ENCODE measurements at places on chromosomes 7 and 10. TPM values are rescaled to one million over a fixed set of nuclear protein-coding genes. Genes with fewer than 3 reads are reported as not detected.

DNA sequence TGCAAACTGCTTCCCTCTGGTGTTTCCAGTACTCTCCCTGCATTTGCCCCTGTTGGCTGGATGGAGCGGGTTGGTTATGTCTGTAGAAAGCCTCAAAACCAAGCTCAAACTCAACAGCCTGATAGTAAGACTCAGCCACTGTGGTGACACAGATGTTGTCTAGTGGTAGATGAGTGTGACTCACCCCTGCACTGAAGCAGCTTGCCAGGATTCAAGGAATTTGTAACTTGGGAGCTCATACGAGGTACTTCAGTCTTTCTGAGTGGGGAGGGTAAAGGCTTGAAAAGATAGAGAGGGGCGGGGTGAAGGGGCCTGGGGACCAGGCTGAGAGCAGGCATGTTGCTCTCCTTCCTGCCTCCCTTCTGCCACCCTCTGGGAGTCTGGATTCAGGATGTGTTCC, 22.9 kb upstream of the AQP1 start:
- H3K36me3 ChIP-seq, result no peaks in the 10 kb centered on the region
- DNase-seq, result peak; percentile 95
- no peak overlapping the region for H3K27ac ChIP-seq
- H3K4me3 ChIP-seq, result no peak overlapping the region

GRCh38 chr7:69739190-69739589, 140.9 kb downstream of the AUTS2 start:
- H3K36me3 ChIP-seq, result no peaks in the 10 kb centered on the region
- DNase-seq, result no peak
- no peak overlapping the region for H3K27ac ChIP-seq

- peaks cover 3% of the 10 kb centered on the region for H3K36me3 ChIP-seq
- peak overlapping the region; percentile 54 for H3K4me3 ChIP-seq
- peak overlapping the region; percentile 76 for H3K27ac ChIP-seq
- no peaks in the 10 kb centered on the region for H3K27me3 ChIP-seq
- H3K4me1 ChIP-seq, result peaks cover 47% of the 10 kb centered on the region
- peak; percentile 95 for DNase-seq
These were observed 26.4 kb downstream of the CDK6 start for GRCh38 chr7:92809760-92810573.

- peaks cover 29% of the 10 kb centered on the region for H3K27me3 ChIP-seq
- no peaks in the 10 kb centered on the region for H3K36me3 ChIP-seq
- no peaks in the 10 kb centered on the region for H3K4me1 ChIP-seq
- no peak overlapping the region for H3K27ac ChIP-seq
- H3K4me3 ChIP-seq, result no peak overlapping the region
These were observed 32.7 kb downstream of the GFRA1 start for GRCh38 chr10:116240157-116240950.

DNA sequence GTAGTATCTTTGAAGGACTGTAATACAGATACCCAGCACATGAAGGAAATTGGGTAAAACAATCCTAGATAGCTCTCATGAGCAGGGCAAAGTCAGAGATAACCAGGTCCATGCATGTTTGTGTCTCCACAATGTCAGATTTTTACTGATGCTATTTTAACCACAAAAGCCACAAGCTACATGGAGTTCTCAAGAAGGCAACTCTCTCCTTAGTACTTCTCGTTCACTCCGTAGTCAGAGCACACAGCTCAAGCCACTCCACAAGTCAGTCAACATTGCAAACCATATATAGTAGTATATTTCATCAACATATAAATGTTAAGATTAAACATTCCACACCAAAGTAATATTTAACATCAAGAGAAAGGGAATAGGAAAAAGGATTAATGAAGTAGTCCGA, 98.0 kb upstream of the PIK3CG start:
- no peaks in the 10 kb centered on the region for H3K36me3 ChIP-seq
- peaks cover 47% of the 10 kb centered on the region for H3K4me1 ChIP-seq
- no peak overlapping the region for H3K27ac ChIP-seq
- H3K27me3 ChIP-seq, result no peaks in the 10 kb centered on the region
- no peak overlapping the region for H3K4me3 ChIP-seq
- DNase-seq, result no peak

DNA sequence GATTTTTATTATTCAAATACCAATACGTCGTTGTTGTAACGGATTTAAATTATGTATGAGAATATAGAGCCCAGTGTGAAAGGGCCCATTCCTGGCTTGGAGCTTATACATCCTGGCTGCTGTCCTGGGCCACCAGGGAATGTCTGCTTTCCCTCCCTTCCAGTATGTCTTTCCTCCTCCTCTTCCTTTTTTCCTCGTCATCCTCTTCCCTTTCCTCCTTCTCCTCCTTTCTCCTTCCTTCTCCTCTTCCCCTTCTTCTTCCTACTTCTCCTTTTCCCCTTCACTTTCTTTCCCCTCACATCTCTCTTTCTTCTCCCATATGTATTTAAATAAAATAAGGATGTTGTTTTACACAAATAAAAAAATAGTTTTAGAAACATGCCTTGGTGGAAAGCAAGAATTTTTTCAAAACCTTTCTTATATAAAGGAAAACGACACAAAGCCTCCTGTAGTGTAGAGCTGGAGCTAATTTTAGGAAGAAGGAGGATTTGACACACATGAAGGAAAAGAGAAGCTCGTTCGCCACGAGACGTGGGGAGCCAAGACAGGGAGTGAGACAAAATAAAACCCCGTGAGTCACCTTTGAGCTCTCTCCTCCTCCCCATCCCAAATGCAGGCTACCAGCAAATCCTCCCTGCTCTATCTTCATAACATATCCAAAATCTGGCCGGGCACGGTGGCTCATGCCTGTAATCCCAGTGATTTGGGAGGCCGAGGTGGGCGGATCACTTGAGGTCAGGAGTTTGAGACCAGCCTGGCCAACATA, 301.1 kb upstream of the LYZL1 start:
- H3K27ac ChIP-seq, result no peak overlapping the region
- H3K27me3 ChIP-seq, result no peaks in the 10 kb centered on the region
- H3K36me3 ChIP-seq, result no peaks in the 10 kb centered on the region
- DNase-seq, result no peak

DNA sequence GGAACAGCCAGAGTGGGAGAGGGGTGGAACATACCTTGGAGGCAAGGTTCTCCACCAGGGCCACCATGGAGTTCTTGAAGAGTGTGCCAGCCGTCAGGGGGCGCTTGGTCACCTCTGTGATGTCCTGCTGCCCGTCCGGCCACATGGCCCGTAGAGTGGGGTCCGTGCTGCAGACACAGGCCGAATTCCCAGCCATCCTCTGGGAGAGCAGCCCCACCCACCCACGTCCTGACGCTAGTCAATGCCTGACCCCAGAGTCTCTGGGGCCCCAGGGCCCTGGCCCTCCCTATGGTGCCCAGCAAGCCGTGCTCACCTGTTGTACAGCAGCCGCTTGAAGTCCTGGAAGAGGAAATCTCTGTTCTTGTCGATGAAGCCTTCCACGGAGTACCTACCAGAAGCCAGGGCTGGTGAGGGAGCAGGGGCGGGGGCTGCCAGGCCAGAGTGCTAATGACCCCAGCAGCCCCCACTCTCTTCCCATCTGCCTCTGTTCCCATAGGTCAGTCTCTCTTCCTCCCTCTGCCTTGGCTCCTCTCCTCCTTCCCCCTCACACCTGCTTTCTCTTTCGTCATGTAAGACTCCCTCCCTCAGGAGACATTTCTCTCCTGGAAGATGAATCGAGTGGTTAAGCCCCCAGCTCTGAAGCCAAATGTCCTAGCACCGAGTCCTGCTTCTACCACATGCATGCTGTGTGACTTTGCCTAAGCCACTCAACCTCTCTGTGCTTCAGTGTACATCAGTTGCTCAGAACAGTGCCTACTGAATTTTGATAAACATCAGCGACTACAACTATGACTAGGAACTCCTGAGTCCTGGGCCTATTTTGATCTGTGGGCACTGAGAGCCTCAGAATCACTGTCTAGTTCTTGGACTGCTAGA, 11.0 kb downstream of the MYO1G start:
- H3K4me3 ChIP-seq, result no peak overlapping the region
- H3K27ac ChIP-seq, result no peak overlapping the region
- H3K36me3 ChIP-seq, result no peaks in the 10 kb centered on the region
- H3K4me1 ChIP-seq, result no peaks in the 10 kb centered on the region
- DNase-seq, result peak; percentile 41

DNA sequence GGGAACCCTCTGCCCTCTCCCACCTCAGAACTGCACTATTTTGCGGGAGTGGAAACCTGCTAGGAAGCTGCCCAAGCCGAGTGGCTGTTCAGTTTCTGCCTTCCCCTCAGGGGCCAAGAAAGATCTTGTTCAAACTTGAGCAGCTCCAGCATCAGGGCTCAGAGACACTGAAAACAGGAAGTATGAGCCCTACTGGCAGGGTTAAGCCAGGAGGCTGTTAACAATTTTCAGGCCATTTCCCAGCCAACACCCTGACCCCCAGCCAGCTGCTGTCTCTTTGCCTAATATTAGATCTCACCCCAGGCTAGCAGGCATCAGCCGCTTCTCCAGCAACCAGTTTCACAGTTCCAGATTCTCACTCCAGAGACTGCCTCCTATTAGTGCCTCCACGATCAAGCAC, 9.2 kb downstream of the PLAU start:
- DNase-seq, result peak; percentile 50
- peaks cover 4% of the 10 kb centered on the region for H3K36me3 ChIP-seq
- H3K27ac ChIP-seq, result peak overlapping the region; percentile 37
- peaks cover 12% of the 10 kb centered on the region for H3K4me1 ChIP-seq

DNA sequence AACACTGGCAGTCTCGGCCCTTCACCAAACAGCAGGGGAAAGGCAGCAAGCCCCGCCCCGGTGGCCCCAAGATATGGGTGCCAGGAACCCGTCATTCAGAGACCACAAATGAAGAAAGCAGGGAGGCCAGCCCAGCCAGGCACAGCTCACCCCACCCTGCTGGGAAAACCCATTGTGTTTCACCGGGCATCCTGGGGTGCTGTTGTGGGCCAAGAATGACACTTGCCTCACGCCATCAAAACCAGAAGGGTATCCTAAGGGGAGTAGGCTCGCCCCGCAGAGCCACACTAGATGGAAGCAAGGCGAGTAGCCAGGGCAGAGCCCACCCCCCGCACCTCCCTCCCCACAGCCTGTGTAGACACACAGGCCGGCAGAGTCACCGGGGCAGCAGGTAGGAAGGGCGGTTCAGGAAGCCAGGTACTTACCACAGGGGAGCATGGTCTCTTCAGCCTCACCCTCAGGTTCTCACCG, 72.5 kb upstream of the KCNMA1 start:
- peaks cover 8% of the 10 kb centered on the region for H3K4me1 ChIP-seq
- DNase-seq, result no peak
- H3K36me3 ChIP-seq, result no peaks in the 10 kb centered on the region
- H3K27ac ChIP-seq, result no peak overlapping the region
- H3K27me3 ChIP-seq, result no peaks in the 10 kb centered on the region

GRCh38 chr7:1664711-1665548, 5.1 kb upstream of the ELFN1 start:
- H3K36me3 ChIP-seq, result no peaks in the 10 kb centered on the region
- H3K27ac ChIP-seq, result no peak overlapping the region
- peaks cover 5% of the 10 kb centered on the region for H3K4me1 ChIP-seq

DNA sequence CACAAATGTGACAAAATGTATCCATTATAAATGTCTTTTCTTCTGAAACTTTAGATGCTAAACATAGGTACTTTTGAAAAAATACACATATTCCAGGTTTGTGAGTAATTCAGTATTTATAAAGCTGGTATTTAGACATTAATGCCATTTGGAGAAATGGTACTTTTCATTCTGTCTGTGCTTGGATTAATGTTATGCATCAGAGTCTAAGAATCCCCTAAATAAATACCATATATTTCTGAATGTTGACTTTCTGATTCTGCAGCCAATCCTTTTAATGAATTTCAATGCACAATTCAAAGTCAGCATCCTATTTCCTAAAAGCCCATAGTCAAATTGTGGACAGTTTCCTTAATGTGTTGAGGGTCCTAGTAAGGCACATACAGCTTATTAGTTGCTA, 145.0 kb downstream of the DKK1 start:
- no peak overlapping the region for H3K27ac ChIP-seq
- peaks cover 37% of the 10 kb centered on the region for H3K4me1 ChIP-seq

DNA sequence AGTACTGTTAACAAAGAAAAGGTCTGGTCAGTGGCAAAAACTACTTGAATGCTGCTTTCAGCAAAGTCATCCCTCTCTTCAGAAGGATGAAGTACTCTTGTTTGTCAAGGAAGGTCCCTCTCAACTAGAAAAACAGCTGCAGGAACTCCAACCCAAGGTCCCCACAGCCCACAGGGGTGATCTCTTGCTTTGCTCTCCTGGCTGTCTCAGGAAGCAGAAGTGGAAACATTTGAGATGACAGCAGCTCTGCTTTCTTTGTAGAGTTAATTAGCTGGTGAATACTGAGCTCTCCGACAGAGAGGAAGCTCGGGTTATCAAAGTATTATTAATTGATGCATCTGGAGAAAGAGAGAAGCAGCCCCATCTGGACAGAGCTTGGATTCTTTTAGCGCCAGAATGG, 25.4 kb upstream of the LRGUK start:
- no peak for DNase-seq
- no peaks in the 10 kb centered on the region for H3K27me3 ChIP-seq
- no peaks in the 10 kb centered on the region for H3K4me1 ChIP-seq

DNA sequence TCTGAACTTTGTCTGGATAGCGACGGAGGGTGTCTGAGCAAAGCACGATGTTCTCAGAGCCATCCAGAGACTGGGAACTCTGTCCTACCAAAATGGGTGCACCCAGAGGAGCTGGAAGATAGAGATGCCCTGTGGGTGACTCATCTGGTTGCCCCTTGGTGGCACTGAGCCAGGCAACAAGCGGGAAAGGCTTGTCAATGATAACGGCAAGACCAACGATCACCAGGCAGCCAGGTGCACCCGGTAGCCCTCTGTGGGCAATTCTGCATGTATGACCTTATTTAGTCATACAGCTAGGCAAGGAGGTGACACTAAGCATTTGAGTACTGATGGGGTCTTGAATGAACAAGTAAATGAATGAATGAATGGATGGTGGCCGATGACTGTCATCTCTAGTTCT, 2.8 kb upstream of the ELN start:
- H3K4me3 ChIP-seq, result no peak overlapping the region
- H3K27me3 ChIP-seq, result no peaks in the 10 kb centered on the region
- no peak for DNase-seq

DNA sequence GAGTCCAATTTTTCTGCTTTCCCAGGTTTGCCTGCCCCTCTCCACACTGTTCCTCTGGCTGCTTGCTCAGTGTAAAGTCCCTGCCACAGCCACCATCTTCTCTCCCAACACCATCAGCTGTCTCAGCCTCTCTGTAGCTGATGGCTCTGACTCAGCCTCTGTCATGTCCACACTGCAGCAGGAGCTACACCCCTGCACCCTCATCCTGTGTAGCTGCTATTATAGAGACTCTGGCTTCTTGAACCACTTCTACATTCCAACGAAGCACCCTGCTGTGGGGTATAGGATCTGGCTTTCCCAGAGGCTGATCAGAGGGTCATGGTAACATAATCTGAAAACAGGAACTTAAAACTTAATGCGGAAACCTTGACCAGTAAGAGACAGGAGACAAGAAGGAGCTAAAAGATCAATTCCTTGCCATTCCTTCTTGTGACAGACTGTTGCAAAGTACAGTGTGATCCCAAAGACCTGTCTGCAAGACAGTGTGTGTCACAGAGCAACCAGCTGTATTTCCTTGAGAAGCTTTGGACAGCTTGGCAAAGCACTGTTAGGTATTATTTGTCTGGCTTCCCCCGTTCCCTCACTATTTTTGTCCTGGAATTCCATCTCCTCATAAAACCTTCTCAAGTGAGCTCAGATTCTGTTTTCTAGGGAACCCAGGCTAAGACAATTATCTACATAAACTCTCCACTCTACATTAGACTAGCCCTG, 42.3 kb downstream of the NRCAM start:
- no peak overlapping the region for H3K27ac ChIP-seq
- no peaks in the 10 kb centered on the region for H3K27me3 ChIP-seq
- peaks cover 12% of the 10 kb centered on the region for H3K4me1 ChIP-seq
- no peaks in the 10 kb centered on the region for H3K36me3 ChIP-seq

The DPCD gene
- 65.6 TPM for polyA plus RNA-seq

The STRIP2 gene
- 1.9 TPM for polyA plus RNA-seq

The PDE6C gene
- polyA plus RNA-seq, result 0.08 TPM

The NUTM2A gene
- polyA plus RNA-seq, result not detected

The AKR1C2 gene
- polyA plus RNA-seq, result 19.8 TPM

The CPA2 gene
- polyA plus RNA-seq, result not detected

The FIGNL1 gene
- 9.2 TPM for polyA plus RNA-seq

The CD36 gene
- 0.48 TPM for polyA plus RNA-seq

The DEPP1 gene
- polyA plus RNA-seq, result 13.8 TPM
